ENCODE measurements at places on chromosomes 3 and 15.

DNA sequence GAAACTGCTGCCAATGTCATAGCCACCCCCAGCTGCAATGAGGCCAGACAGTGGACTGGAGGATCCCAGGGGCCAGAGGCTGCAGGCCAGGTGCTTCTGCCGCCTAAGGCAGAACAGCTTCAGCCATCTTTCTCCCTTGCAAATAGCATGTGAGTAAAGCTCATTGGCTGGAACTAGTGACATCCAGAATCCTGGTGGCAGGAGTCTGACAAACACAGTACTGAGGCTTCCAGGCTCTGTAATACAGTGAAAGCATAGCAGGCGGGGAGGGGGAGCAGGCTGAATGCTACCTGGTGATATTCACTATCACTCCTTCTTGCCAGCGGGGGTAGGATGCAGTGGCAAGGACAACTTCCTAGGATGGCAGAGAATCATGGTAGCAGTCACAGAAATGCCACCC is 36.5 kb upstream of the TBC1D21 start:
- no peak for DNase-seq

DNA sequence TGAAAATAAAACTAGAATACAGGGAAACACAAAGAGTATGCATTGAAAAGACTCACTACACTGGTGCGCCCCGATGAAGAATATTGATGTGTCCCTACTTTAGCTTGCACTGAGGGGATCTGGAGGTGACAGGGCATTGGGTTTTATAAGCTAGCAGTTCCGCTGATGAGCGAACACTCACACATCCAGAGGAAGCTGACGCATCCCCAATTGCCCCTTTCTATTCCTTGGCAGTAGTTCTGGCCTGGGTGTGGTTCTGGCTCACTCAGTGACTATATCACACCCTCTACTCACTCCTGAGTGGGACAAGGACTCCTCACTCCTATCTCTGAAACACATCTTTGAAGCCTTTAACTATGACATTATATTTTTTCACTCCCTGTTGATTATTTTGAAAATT is 71.0 kb downstream of the B3GNT5 start:
- DNase-seq: no peak

DNA sequence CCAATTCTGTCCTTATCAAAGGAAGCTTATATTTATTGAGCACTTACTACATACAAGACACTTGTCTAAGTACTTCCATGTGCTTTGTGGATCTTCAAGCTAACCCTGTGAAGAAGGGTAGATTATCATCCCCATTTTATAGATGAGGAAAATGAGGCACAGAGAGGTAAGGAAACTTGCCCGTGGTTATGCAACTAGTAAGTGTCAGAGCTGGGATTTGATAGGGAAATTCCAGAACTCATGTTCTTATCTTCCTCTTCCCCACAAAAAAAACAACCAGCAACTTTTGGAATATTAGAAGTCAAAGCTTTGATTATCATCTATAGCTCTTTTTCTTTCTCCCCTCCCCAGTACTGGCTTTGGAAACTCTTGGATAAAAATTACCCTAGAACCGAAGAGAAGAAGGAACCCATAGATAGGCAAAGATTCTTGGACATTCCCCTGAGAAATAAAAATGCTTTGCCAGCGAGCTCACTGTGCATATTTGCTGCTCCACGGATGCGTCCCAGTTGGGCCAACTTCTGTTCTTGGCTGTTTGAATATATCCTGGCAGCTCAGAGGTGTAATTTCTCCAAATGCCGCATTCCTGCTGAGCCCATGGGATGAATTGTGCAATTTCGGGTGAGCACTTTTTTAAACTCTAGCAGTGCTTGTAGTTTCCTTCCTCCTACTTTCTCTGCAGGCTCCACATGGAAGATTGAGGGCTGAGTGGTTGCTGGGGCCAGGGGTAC is 591.5 kb upstream of the CFAP20DC start:
- DNase-seq: no peak

- DNase-seq: no peak
These were observed 91.3 kb downstream of the SUCNR1 start for GRCh38 chr3:151964743-151965142.

DNA sequence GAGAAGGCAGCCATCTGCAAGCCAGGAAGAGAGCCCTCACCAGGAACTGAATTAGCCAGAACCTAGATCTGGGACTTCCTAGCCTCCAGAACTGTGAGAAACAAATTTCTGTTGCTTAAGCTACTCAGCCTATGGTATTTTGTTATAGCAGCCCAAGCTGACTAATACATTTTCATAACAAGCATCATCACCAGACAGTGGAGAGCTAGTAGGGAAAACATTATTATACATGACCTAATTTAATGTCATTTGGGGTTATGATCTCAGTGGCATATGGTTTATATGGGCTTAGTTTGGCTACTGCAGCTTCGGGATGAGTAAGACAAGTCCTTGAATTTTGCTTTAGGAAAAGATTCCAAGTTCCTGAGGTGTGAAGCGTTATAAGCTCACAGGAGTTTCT is 35.6 kb downstream of the LNP1 start:
- no peak for DNase-seq

DNA sequence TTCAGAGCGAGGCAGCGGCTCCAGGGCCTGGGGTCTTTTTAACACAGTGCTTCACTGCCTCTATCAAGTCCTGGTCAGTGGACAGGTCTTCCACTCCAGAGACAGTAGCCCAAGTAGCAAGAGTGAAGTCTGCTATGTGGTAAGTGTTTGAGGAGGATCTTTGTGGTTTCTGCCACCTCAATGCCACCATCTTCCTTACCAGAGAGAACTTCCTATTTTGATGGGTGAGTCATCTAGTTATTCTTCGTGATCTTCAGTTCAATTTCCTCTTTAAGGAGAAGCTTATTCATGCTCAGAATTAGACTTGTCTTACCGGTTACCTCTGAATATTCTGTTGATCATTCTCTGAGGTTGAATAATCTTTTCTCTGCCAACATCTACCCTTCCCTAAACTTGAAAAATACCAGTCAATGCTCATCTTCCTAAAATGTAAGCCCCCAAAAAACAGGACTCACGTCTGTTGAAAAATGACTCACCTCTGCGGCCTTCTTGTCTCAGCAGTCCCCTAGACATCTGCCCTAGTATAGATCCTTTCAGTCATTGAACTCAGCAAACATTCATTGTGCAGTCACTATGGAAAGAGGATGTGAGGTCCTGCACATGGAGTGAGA is 32.2 kb upstream of the BCL6 start:
- DNase-seq: no peak

DNA sequence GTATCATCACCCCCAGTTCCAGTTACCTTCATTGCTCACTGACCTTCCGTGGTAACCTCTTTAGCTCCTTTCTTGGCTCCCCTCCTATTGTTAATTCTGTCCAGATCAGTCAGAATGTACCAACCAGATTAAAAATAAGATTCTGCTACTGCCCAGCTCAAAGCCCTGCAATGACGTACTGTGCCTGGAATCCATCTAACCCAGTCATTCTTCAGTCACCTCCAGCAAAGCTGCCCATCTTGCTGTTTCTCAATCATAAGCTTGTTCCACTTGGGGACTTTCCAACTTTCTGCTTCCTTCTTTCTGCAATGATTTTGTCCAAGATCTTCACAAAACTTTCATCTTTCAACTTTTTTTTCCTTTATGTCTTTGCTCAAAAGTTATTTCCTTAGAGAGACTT is 512.0 kb upstream of the ZNF385D start:
- DNase-seq: no peak

- DNase-seq: no peak
These were observed 83.4 kb downstream of the NEK11 start for GRCh38 chr3:131110087-131110486.

GRCh38 chr3:194095464-194095863 is 40.5 kb upstream of the HES1 start:
- DNase-seq: no peak

GRCh38 chr3:58434990-58435389 is 1.4 kb upstream of the PDHB start:
- DNase-seq: no peak

DNA sequence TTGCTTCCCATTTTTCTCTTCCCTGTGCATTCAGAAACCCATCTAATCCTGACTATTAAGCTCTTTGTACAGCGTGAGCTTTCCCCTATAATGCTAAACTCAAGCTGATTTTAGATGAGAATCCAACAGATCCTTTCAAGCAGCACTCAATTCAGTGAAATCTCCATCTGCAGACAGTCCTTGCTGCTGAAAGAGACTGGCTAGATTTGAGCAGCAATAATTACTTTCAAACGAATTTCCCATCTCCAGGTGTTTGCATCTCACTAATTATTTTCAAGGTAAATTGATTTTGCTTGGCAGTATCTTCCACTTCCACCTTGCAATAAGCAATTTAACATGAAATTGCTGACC is 49.5 kb upstream of the SLC7A14 start:
- DNase-seq: no peak

DNA sequence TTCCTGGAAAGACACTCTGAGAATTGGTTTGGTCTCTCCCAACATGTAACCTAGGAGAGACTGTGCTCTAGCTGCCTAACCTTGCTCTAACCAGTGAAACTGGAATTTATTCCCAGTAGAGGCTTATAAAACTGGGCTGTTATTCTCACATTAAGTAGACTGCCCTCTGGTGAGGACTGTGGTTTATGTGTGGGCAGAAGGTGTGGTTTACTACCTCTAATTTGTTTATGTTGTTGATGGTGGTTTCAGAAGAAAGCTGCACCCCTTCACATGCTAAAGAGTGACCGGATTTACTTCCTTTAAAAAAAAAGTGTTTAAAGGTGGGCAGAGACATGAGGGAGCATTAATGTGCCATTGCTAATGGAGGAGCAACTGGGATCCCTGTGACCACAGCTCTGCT is 273.2 kb downstream of the MECOM start:
- DNase-seq: no peak

- DNase-seq: no peak
These were observed 6.3 kb downstream of the TIGIT start for GRCh38 chr3:114299941-114300624.

DNA sequence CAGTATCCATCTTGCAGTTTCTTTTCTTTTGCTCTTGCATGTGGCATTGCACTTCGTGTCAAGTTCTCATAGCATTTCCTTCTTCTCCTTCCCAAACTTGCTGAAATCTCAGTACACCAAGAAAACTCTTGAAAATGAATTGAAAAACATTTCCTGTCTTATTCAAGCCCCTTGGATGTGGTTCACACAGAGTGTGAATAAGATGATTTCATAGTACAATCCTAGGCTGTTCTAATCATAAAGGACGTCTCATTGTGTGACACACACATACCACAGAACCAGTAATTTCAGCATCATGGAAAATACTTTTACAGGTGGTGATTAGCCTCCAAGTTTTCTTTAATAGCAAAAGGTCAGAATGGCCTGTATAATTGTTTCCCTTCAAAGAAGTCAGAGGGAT is 121.6 kb upstream of the AADACL2 start:
- no peak for DNase-seq

DNA sequence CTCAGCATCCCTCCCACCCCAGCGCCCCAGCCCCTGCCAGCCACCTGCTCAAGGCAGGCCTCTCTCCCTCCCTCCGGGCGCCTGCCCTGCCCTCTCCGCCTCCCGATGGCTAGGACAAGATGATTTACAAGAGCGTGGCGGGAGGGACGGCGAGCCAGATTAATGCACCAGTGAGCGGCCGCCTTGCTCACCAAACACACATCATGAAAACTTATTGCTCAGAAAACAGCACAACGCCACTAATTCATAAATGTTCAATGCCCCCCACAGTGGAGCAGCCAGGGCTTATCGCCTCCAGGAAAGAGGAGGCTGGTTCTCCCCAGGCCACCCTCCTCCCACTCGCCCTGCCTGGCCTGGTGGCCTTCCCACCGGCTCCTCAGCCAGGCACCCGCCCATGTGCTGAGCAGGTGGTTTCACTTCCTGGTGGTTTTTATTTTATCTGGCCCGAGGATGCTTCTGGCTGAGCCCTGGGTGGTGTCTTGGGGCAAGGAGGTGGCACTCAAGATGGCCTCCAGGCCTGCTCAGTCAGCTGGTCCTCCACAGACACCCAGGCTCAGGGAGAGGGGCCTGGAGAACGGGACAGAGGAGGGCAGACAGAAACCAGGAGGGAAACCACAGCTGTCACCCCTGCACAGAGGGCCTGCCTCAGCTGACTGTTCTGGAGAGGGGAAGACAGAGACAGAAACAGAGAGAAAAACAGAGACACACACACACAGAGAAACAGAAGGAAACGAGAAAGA is 284.9 kb downstream of the UACA start:
- DNase-seq: no peak

- DNase-seq: no peak
These were observed 164.6 kb downstream of the SUCLG2 start for GRCh38 chr3:67489816-67490215.

- no peak for DNase-seq
These were observed 44.8 kb upstream of the HES1 start for GRCh38 chr3:194091141-194091540.

DNA sequence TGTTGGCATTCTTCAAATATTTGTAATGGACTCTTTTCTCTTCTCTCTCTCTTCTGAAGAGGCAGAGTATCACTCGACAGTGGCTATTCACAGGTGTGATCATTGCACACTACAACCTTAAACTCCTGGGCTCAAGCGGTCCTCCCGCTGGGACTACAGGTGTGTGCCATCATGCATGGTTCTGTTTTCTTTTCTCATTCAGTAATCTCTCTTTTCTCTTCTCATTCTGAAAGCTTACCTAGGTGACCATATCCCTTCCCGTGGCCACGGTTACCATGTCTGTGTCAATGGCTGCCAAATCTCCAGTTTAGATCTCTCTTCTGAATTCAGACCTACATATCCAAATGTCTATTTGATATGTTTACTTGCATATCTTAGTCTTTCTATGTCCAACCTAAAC is 96.3 kb downstream of the SOX2 start:
- no peak for DNase-seq

DNA sequence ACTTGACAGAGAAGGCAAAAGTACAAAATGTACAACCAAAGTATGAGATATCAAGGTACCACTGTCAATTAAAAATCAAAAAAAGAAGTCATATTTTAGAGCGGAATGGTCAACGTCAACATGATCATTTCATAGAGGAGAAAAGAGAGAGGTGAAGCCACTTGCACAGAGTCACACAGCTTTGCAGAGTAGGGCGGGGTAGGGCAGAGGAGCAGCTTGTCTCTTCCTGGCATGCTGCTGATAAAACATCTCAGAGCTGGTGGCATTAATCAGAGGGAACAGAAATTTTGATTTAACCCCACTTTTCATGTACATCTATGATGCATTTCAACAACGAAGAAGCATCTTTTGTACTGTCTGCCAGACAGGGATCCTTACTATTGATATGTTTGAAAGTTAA is 5.2 kb upstream of the IGF1R start:
- no peak for DNase-seq

- DNase-seq: no peak
These were observed 167.3 kb downstream of the NECTIN3 start for GRCh38 chr3:111238885-111239284.

DNA sequence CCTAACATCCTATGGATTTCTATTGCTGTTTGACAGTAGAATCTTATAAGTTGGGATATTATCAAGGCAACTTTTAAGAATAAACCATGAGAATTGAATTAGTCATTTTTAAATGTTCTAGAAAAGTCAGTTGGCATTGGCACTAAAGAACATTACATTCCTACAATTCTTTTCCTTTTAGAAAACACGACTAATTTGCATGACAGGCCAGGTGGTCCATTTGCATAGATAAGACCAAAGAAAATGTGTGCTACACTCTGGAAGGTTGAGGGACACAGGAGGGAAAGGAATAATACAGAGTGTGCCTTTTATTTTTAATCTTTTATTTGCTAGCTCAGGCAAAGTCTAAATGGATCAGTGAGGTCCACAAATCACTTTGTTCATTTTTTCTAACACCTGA is 962.3 kb downstream of the EPHA3 start:
- no peak for DNase-seq
